Sigmoid colon (tissue), 7 donors: ENCODE measurements at places on chromosomes 7 and 10. TPM values are rescaled to one million over a fixed set of nuclear protein-coding genes. Genes with fewer than 3 reads are reported as not detected.

HMX2 gene
- total RNA-seq, result not detected

SYT15B gene
- total RNA-seq, result 1.4 TPM

GRCh38 chr7:33711231-33712019 lies 193.9 kb upstream of the BMPER start:
- DNase-seq, result no peak

GRCh38 chr10:113004069-113004618 lies 54.1 kb downstream of the TCF7L2 start:
- DNase-seq, result no peak

DNA sequence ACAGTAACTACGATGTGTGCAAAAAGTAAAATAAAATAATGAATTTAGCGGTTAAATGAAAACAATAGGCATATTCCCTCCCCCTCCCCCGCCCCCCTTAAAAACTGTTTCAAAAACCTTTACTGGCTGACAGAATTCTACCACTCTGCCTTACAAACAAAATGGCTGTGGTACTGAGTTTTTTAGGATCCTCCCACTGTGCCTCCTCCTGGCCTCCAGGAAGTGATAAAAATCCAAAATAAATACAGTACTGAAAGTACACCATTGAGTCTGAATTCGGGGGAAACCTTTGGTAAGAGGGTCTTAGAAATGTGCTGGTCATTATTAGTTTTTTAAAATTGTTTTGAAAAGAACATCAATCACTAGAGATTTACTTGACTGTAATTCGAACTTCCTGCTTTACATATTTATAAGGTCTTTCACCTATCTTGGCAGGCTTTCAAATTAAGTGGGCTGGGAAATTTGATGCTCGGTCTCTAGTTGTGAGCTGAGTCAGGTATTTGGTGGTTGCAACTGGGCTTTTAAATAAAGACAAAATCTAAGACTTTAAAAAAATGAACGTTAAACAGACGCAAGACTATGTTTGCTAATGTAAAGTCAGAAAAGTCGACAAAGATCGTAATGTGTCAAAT lies 32.5 kb upstream of the EPC1 start:
- DNase-seq, result no peak

DNA sequence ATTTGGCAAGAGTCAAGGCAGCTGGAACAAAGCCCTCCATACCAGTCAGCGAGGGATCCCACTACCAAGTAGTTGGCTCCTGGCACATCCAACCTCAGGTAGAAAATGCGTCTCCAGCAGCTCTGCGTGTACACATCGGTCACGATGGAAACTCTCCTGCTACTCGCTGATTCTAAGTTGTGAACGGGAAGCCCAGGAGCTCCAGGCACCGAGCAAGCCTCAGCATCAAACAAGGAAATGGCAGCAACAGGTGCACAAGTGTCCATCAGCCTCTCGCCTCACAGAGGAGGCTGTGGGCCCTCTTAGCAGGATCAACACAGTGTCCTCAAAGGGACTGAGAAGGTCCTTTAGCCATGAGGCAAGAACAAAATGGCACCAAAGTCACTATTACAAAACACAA lies 127.0 kb downstream of the TCERG1L start:
- no peak for DNase-seq

GRCh38 chr7:3415861-3416312 lies 114.8 kb downstream of the SDK1 start:
- DNase-seq, result no peak

DNA sequence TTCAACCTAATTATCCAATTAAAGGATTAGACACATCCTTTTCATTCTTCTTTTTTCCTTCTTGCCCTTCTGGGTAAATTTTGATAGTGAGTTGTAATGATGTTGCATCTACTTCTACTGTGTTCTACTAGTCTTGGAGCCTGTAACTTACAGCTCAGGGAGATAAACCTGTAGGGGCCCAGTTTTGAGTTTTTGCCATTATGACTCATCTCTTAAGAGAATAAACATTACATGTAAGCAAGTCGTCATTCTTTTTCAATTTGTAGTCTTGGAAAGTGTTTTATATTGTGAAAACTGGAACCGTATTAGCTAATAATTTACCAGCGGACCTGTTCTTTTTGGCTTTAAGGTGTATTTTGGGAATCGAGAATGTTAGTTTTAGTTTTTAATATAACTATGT lies 89.7 kb upstream of the RPA3 start:
- DNase-seq, result no peak

- no peak for DNase-seq
Observed at GRCh38 chr10:32923134-32923533, 34.9 kb downstream of the ITGB1 start.
